ENCODE measurements at places on chromosomes 12 and 14.

DNA sequence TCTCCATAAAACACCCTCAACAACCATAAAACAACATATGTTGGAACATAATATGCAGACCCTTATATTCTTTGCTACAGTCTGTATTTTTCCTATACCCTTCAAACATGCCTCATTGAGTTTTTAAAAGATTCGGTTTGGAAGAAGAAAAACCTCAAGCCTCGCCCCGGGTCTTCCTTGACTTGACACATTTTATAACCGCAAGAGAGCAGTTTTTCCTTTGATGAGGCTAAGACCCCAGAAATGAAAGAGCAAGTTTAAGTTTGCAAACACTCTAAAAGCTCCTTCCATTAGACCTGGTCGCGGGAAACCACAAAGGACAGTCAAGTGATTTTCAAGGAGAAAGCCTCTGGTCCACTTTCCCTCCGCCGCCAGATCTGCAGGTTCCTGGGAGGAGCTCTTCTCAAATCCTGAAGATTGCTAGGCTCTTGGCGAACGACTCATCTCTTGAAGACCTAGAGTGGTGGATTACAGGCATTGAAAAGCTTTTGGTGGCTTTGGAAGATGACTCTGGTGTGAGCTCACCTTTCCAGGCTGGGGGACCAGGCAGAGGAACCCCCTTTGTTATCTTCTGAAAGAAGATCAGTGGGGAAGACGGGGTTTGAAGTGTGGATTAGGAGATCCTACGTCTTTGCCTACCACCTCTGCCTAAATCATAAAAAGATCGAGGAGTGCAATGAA lies at the start of gene ASCL4:
TSS of gene ASCL4 (plus strand) at position 356 of the 681 bp plus-strand sequence. CDS start 515 bp downstream, outside the sequence.
- no peak for DNase-seq

GRCh38 chr12:56626701-56627100 lies 3.4 kb downstream of the BAZ2A start:
- no peak for DNase-seq

GRCh38 chr14:76430017-76430416 lies 54.1 kb downstream of the ESRRB start:
- no peak for DNase-seq

- no peak for DNase-seq
Observed at GRCh38 chr12:44367916-44368315, 508.2 kb downstream of the NELL2 start.

DNA sequence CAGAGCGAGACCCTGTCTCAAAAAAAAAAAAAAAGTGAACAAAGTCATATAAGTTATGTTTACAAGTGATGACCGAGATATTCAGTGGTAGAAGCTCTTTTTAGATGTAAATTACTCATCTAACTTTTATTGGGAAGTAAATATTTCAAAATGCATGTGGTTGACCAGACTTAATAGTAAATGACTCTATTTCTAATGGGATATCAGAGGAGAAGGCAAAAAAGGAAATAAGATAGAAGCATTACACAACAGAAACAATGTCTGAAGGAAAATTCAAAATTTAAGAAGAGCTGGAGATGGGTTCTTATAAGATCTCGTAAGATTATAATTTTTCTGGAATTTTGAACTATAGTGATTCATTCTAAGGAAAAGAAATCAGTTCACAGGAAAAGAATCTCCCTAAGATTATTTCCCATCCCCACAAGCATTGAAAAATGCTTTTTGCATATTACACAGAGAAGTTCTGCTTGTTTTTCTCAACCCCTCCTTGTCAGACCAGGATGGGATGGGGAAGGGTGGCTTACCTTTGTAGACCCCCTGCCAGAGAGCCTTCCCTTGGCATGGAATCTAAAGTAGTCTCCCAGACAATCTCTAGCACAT lies 63.1 kb upstream of the STK38L start:
- no peak for DNase-seq

- no peak for DNase-seq
Observed at GRCh38 chr12:42361909-42362646, 36.1 kb downstream of the PPHLN1 start.

DNA sequence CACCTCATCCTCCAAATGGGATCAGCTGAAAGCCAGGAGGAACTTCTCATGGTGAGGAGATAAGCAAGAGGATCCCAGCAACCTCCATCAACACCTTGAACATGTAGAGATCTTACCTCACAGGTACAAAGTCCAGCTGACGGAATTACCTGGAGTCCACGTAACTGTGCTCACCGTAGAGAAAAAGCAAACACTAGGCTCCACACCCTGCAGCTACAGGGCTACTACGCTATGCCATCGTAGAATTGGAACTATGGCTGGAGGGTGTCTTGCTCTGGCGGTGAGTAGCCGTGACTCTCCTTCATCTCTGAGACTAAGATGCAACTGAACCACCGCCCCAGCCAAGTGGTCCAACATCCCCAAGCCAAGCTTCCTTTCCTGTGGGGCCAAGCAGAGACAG lies 50.5 kb downstream of the CRY1 start:
- no peak for DNase-seq

- DNase-seq, result no peak
Observed at GRCh38 chr12:91620992-91621391, 438.4 kb upstream of the DCN start.

DNA sequence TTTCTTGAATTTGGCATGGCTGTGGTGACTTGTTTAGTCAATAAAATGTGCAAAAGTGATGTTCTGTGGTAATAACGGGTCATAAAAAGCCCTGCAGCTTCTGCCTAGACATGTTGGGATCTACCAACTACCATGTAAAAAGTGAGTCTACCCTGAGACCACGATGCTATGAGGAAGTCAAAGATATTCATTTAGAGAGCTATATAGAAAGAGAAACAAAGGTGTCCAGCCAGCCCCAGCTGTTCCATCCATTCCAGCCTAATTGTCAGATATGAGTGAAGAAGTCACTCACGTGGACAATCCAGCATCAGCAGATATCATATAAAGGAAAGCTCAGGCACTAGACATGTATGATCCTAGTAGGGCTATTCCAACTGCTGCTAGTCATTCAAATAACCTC lies 117.2 kb upstream of the SSTR1 start:
- no peak for DNase-seq

- DNase-seq, result no peak
Observed at GRCh38 chr12:27163048-27163715, 80.8 kb upstream of the C12orf71 start.

- no peak for DNase-seq
Observed at GRCh38 chr12:49098703-49099102, 4.1 kb upstream of the DHH start.

DNA sequence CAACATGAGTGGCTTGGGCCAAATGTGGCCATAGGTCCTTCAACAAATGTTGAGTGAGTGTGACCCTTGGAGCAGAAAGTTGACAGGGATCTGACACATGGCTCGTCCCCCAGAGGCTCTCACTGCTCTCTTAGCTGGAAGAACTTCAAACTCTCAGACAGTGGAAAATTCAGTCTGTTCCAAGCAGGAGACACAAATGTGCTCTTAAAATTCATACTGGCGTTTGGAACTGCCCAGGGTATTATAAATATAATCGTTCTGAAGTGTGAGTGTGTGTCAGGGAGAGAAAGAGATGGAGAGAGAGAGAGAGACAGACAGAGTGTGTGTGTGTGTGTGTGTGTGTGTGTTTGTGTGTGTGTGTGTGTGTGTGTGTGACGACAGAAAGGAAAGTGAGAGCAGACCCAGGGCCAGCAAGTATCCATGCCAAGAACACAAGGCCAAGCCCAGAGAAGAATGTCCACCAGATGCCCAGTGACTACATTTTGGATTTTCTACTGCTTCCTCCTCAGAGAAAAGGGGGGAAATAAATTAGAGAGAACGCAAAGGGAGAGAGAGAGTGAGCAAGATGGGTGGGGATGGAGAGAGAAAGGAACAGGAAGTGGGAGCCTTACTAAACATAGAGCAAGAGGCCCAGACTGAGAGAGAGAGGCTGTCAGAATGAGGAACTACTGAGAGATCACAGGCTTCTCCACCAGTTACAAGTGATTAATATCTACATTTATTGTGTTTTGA lies 193.6 kb upstream of the NUDT4 start:
- DNase-seq, result no peak

DNA sequence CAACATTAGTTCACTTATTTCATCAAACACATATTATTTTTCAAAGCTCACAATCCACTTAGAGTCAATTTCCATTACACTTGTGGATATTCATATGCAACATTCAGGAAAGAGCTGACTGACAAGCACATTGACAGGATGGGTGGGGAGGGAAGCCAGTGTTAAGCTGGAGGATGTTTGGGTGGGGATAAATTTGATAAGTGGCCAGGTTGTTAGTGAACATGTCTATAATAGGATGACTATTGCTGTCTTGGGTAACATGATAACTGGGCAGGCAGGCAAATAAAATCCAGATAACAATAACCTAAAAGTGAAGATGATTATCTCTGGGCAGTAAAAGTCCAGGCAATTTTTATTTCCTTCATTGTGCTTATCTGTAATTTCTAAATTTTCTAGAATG lies 73.8 kb upstream of the OSBPL8 start:
- no peak for DNase-seq

- DNase-seq, result no peak
Observed at GRCh38 chr12:19236656-19237055, 107.1 kb downstream of the PLEKHA5 start.

DNA sequence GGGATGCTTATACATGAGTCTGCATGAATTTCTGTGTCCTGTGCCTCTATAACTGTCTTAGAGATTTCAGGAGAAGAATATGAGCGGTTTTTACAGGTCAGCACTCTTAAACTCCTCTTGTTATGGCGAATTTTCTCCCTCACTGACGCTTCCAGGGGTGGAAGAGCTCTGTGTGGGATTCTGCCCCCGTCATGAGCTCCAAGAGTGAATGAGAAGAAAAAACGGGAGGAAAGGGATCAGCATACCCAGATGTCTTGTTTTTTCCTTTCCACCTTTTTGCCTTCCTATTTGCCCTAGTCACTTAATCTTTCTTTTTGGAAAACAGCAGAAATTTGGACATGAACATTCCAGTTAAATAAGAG lies 651 bp downstream of the PFKM start:
- no peak for DNase-seq

- DNase-seq, result no peak
Observed at GRCh38 chr12:111451649-111452129, 46.0 kb downstream of the SH2B3 start.

DNA sequence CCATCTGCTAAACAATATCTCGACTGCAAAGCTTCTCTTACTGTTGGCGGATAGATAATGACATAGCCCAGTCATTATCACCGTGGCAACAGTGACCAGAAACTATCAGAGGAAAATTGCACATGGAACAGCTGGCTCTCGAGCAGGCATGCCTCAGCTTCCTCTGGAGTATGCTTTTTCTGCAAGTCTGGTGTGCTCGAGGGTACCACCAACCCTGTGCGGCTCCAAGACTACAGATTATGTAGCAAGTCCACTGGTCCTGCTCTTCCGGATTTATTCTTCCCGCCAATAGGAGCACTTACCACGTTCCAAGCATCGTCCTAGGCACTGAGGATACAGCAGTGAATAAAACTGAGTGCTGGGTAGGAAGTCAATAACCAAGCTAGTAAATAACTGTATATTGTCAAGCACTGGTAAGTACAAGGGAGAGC lies 1.4 kb upstream of the GLRX5 start:
- DNase-seq, result no peak

DNA sequence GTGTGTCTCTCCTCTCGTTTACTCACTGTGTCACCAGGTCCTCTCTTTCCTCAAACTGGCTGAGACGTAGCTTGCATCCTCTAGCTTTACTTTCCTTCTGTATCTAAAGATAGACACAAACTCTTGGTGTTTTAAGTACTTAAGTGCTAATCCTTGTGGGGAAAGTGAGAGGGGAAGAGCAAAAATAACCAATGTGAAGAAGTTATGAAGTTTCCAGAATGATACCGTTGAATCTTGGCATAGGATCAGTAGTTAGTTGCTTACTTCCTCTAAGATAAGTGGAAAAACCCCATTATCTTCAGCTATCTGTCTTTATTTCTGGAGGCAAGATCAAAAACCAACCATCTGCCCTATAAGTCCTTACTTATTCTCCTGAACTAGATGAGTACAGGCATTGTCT lies 10.6 kb downstream of the FAR2 start:
- no peak for DNase-seq

- no peak for DNase-seq
Observed at GRCh38 chr12:93127107-93127560, 198.0 kb upstream of the EEA1 start.

- no peak for DNase-seq
Observed at GRCh38 chr14:21825149-21825743, 151.6 kb upstream of the OR4E1 start.

DNA sequence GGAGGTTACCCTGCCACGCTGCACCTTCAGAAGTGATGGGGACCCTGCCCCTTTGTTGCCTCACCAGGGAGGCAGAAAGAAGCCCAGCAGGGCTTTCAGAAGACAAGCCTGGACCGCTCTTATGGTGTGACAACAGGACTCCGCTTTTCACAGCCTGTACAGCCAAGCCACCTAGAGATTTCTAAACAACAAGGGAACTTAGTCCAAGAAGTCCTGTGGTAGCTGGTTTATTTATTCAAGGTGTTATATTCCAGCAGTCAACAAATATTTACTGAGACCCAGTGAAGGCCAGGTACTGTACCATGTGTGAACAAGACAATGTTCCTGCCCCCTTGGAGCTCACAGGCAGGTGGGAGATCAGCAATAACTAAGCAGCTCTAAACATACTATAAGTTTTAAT lies 4.0 kb upstream of the TMEM229B start:
- DNase-seq, result no peak

GRCh38 chr14:83798421-83798820 lies 1731.5 kb upstream of the FLRT2 start:
- DNase-seq, result no peak

DNA sequence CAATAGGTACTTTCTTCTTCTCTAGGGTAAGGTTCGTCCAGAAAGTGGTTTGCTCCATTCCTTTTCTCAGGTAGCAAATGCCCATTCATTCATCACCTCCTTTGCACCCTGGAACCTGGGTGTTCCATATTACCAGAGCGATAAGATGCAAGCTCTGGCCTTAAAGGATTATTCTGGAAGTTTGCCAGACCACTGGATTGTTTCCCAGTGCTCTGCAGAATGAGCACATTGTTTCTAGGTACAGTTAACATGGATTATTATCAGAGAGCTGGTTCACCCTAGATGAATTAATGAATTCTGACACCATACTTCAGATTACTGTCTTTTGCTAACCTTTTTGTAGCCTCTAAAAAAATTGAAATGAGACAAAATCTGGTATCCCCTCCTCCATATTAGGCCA lies 170.9 kb upstream of the BMP4 start:
- DNase-seq, result no peak

GRCh38 chr14:39114073-39114838 lies at the start of gene GEMIN2:
Gene GEMIN2, plus strand, starts transcription at chr14:39114323. Its CDS starts 16 bp downstream, at chr14:39114339.
- DNase-seq, result peak; percentile 73

- no peak for DNase-seq
Observed at GRCh38 chr12:22812531-22812930, 187.6 kb downstream of the ETNK1 start.

GRCh38 chr14:74860899-74861733 lies 14.8 kb downstream of the PROX2 start:
- no peak for DNase-seq

DNA sequence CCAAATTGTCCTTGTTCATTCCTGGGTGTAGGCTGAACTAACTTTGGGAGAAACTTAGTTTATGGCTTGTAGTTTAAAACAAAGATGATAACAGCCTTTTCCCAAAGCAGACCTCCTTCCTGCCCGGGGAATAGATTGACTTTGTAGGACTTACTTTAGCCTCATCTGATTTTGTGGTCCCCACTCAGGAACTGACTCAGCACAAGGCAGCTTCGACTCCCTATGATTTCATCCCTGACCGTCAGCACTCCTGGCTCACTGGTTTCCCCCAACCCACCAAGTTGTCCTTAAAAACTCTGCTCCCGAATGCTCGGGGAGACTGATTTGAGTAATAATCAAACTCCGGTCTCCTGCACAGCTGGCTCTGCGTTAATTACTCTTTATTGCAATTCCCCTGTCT lies 40.1 kb upstream of the DDHD1 start:
- no peak for DNase-seq

GRCh38 chr14:27243365-27243764 lies 645.5 kb upstream of the NOVA1 start:
- DNase-seq, result no peak

Data from AG09309 (cell line).